NCI-H146 (cell line): ENCODE measurements at places on chromosomes 4 and X.

- DNase-seq = no peak
These were observed 8.9 kb downstream of the FATE1 start for GRCh38 chrX:151724563-151725337.

DNA sequence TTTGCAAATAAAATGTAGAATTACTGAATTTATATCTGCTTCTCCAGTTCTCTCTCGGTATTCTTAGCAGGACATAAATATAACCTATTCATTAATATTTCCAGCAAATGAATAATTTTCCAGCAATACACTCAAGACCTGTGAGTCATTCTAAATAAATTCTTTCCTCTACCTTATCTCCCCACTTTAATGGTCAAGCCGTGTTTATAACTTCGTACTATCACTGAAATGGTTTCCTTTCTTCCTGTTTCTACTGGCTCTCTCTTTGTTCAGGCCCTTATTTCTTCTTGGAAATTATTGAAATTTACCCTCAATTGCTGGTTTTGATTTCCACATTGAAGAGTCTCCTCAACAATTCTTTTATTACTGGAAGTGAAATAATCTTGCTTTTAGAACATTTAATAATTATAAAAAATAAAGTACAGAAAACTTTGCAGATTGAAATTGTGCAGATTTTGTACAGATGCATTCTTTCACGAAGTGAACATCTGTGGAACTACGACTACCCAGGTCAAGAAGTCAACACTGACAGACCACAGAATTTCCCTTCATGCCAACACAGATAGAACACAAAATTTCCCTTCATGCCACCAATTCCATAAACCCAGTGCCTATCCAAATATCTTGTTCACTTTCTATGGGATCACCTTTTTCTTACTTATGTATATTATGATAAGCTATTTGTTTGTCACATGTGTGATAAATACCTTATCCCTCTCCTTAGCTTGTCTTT is 205.7 kb downstream of the FAT4 start:
- no peak for DNase-seq

DNA sequence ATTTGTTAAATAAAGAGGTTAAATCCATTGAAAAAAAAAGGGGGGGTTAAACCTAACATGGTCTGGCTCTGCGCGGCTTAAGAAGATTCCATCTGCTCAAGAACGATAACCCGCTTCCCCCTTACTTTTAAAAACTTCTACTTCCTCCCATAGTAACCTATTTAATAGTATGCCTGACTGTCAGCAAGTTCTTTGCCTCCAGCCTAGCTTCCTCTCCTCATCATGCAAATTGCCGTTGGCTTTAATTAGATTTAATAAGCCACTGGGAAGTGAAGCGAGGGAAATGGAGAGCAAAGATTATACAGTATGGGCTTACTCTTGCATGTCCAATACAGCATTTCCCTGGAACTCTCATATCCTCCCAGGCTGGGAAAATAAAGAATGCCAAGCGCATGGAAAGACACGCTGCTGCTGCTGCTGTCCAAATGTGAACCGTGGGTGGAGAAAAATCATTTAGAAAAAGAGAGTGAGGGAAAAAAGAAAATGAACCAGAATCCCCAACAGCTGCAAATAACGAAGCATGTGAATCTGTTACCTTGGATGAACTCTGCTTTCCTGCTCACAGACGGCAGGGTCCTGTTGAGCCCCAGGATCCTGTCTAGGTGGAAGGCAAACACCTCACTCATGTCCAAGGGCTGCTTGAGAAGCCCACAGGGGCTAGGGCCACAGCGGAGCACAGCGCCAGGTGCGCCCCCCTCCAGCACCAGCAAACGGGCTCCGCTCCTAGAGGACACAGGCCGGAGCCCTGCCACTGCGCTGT is 2.7 kb downstream of the GASK1B start:
- DNase-seq = peak; percentile 16

DNA sequence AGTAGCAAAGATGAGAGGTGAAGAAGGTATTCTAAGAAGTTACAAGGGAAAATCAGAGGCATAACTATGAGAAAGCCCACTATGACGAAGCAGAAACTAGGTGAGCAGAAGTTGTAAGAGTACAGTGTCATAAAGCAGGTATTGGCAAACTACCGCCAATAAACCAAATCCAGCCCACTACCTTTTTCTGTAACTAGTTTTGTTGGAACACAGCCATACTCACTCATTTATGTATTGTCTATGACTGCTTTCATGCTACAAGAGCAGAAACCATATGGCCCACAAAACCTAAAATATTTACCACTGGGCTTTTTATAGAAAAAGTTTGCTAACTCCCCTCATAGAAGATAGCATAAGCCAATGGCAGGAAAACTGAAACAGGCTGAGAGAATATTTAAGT is 31.8 kb upstream of the ZCCHC13 start:
- no peak for DNase-seq

DNA sequence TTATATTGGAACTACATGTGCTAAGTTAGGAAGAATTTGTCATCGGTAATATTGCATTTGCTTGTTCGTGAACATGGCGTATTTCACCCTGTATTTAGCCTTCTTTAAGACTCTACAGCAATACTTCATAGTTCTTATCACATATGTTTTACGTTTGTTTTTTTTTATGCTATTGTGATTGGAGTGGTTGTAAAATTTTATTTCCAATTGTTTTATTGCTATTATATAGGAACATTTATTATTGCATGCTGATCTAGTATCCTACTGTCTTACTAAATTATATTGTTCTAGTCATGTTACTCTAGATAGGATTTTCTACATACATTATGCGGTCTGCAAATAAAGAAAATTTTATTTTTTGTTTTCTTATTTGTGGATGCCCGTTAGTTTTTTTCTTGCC is 107.4 kb downstream of the KDM6A start:
- no peak for DNase-seq

DNA sequence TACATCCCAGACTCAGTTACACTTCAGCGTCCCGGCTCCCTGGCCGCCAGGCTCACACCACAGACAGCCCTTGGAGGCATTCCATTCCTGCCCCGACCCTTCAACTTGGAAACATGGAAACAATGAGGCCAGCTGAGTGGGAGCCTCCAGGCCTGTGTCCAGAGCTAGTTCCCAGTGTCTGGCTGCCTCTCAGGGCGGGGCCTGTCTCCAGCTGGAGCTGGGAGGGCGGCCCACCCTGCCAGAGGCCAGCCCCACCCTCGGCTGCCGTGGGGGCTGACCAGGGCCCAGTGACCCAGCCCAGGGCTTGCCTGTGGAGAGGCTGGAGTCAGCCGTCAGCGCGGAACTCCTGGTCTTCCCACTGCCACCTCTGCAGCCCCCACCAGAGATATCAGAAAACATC is 37.4 kb upstream of the SPON2 start:
- no peak for DNase-seq

- no peak for DNase-seq
These were observed 424.2 kb downstream of the FGF13 start for GRCh38 chrX:138287205-138287877.

GRCh38 chrX:103688946-103689345 is 2.4 kb upstream of the MORF4L2 start:
- DNase-seq = peak; percentile 50
